NCI-H2171 (cell line): ENCODE measurements at places on chromosomes 3 and 15.

- DNase-seq, result no peak
Observed at GRCh38 chr3:23574822-23575315, 230.9 kb upstream of the UBE2E1 start.

DNA sequence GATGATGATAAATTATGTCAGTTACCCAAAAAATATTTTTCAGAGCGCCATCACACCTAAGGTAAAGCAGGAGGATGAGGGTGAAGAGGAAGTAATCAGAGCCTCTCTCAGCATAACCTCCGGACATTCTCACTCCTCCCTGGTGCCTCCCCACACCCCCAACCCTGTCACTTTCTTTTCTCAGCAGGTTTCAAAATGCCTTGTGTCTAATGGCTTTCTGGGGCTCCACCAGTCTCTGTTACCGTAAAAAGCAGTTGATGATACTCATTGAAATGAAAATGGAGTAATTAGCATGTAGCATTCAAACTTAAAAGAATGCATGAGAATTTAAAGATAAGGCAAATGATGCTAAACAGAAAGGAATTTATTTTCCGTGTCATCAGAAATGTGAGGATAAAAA is 180.0 kb downstream of the ERC2 start:
- no peak for DNase-seq

DNA sequence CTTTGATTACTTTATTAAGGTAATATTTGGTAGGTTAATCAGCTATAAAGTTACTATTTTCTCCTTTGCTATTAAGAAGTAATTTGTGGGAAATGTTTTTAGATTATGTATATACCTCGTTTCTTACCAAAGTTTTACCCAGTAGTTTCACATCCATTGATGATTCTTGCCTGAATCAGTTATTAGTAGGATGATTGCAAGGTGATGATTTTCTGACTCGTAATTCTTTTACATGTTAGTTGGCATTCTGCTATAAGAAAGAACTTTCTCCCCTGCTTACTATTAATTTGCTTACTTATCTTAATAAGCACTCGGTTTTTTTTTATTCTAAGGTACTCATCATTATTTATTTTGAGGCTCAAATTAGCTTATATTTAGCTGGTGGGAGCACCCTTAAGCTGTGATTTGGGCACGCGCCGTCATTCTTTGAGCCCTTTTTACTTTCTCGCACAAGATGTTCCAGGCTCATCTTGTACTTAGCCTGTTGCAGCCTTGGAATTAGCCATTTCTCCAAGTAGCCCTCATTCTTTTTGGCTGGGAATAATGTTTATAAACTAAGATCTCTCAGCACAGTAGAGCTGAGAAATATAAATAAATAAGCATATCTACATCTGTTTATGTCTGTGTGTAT is 15.3 kb downstream of the USP3 start:
- DNase-seq, result no peak

GRCh38 chr15:43144512-43144911 is 11.1 kb downstream of the TMEM62 start:
- DNase-seq, result no peak

DNA sequence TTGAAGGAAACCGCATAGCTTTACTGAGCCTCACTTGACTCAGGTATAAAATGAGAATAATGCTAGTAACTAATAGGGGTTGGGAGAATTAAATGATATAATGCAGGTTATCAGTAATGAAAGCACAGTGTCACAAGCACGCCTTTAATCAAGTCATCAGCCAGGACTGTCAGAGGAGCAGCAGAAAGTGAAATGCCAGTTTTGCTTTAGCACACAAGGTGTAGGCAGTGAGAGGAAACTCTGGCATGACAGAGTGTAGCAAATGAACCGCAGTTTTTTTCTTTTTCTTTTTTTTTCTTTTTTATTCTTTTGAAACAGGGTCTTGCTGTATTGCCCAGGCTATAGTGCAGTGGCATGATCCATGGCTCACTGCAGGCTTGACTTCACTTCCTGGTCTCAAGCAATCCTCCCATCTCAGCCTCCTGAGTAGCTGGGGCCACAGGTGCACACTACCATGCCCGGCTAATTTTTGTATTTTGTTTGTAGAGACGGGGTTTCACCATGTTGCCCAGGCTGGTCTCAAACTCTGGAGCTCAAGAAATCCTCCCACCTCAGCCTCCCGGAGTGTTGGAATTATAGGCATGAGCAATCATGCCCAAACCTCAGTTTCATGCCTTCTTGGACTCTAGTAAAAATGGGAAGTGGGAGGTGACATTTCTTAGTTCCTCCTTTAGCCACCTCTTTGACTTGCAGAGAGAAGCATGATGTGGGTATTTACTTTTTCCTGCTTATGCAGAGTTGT is 9.7 kb upstream of the SCAANT1 start:
- DNase-seq, result no peak

GRCh38 chr15:51401872-51402517 is 60.5 kb downstream of the GLDN start:
- no peak for DNase-seq

DNA sequence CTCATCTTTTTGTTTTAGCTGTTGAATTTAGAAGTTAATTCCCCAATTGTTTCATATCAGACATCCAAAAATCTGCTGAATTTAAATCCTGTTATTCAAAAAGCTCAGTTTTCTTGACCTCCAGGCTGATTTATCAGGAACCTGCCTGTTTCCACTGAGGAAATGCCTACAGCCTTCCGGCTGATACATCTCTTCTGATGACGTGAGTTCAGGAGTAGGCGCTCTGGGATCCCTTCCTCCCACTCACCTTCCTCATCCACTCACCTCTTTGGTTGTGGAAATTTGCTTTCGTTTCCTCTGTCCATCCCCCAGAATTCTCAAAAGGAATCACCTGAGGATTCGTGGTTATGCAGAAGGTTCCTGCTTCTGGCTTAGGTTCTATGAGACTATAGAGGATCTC is 55.4 kb upstream of the ALDH1A3 start:
- DNase-seq, result no peak

GRCh38 chr15:99980752-99981151 is 247.5 kb upstream of the LYSMD4 start:
- DNase-seq, result no peak

- DNase-seq, result no peak
Observed at GRCh38 chr3:169179722-169180121, 483.8 kb downstream of the MECOM start.

GRCh38 chr3:138438896-138439295 is 4.5 kb downstream of the ESYT3 start:
- no peak for DNase-seq

DNA sequence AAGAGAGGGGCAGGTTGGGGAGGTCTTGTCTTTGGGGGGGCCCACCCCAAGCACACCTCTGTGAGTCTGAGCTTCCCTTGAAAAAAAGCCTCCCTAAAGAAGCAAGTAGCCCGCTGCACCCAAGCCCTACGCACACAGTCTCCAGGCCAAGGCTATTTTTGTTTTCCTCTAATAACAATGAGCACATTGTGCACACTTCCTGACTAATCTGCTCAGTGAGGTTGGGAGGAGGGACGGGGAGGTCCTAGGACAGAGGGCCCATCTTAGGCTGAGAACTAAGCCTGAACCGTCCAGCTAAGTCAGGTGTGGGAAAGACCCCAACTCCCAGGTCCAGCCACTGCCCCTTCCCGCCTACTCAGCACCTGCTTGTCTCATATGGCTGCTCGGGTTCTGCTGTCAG is 87.2 kb downstream of the HMG20A start:
- DNase-seq, result no peak

- DNase-seq, result no peak
Observed at GRCh38 chr3:64188810-64189560, 36.3 kb downstream of the PRICKLE2 start.

DNA sequence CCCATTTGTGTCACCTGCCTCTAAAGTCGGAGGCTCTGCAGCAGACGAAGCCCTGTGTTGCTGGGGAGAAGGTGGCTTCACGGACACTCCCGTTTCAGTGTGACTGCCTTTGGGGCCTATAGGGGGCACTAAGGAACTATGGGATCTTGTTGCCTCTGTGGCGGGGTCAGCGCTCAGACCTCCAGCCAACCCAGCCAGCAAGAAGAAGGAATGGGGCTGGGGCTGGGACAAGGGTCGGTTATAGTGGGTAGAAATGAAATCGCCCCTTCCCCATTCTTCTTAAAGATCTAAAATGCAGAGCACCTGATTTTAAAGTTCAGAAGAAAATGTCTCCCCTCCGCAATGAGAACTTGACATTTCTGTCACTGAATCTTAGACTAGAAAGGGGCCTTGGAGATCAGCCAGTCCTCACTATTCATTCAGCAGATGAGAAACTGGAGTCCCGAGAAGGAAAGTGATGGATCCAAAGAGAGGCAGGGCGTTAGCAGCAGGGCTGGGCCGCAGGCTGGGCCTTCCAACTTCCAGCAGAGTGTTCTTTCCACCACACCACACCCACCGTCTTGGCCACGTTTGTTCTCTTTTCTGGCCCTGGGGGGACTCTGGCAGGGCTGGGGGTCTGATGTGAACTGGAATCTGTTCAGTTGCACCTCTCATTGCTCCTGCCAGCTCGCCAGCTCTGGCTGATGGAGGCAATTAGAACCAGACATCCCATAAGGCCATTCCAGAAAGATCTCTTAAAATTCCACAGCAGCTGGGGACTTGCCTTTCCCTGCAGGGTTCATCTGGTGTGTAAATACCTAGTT is 195.4 kb downstream of the OPA1 start:
- DNase-seq, result no peak

GRCh38 chr3:84245789-84246188 is 713.0 kb upstream of the CADM2 start:
- DNase-seq, result no peak

GRCh38 chr3:114122027-114122709 is 56.7 kb downstream of the DRD3 start:
- no peak for DNase-seq

GRCh38 chr3:101966226-101966625 is 116.9 kb downstream of the NFKBIZ start:
- DNase-seq, result no peak

GRCh38 chr3:127032296-127032990 is 49.5 kb downstream of the PLXNA1 start:
- no peak for DNase-seq

- DNase-seq, result no peak
Observed at GRCh38 chr3:100072326-100073048, 41.8 kb downstream of the FILIP1L start.
